ENCODE measurements at places on chromosomes 3 and 15. TPM values are rescaled to one million over a fixed set of nuclear protein-coding genes. Genes with fewer than 3 reads are reported as not detected.

DNA sequence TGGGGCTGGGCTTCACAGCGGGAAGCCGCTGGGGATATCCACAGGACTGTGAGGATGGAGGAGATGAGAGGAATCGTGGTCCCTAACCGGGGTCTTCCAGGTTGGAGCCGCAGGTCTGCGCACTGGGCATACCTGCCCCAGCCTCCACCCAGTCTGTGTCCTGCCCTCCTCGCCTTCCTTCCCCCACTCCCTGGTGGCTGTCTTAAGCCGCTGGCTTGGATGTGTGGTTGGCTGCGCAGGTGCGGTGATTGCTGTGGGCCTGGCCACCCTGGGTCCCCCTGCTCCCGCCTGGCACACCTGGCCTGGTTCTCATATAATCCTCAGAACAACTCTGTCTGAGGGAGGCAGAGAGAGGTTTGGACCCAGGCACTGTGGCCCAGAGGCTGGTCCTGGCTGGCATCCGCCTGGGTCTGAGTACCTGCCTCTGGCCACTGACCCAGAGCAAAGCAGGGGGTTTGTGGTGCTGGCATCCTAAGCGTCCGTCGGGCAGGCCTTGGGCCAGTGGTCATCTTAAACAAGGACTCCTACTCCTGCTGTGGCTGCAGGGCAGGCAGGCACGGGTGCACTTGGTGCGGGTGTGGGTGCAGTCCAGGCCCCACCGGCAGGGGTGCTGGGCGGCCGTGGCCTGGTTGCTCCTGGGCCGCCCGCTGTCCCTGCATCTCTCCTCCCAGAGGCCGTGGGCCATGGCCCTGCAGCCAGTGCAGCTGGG is 18.7 kb downstream of the PLXNA1 start:
- no peak for DNase-seq

- DNase-seq = no peak
Observed at GRCh38 chr15:39415634-39416033, 165.2 kb upstream of the THBS1 start.

DNA sequence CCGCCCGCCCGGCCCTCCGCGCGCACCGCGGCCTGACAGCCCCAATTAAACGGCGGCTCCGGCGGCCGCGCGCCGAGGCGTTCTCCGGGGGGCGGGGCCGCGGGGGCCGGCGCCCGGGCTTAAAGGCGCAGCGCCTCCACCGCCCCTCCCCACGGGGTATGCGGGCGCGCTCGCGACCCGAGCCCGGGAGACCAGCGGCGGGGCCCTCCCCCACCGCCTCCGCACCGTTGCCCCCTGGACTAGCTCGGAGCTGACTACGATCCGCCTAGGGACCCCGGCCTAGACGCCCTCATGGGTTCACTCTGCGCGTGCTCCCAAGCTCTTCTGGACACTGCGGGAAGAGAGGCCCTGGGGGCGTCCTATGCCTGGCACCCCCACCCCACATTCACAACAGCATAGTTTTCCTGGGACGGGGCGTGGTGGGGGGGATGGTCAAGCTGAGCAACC is at the start of gene DUSP7:
Gene DUSP7, minus strand, starts transcription at position 51 of the 447 bp plus-strand sequence. CDS start 205 bp downstream, outside the sequence.
- peak; percentile 55 for DNase-seq

DNA sequence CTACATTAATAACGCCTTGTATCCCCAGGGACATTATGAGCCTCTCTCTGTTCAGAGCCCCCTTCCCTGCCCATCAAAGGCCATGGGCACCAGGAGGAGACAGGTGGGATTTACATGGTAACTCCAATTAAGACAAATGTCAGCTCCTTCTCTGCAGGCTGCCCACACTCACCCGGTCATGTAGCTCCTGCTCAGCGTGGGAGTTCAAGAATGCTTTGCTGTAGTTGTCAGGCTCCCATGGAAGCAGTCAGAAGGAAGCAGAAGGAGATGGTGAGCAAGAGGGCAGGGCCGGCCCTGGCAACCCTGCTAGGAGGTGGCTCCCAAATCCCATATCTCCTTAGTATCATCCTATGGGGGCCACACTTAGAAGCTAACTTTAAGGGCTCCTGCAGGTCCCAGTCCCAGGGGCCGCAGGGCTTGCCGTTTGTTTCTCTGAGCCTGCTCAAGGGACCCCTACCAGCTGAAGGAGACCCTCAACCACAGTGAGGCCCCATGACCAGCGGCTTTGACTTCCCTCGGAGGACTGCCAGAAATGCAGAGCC is 218.4 kb upstream of the TLE3 start:
- DNase-seq = no peak

GRCh38 chr3:59658274-59658673 is 608.4 kb upstream of the CFAP20DC start:
- DNase-seq = no peak

GRCh38 chr3:150217691-150218090 is 190.4 kb upstream of the TSC22D2 start:
- no peak for DNase-seq

- DNase-seq = no peak
Observed at GRCh38 chr15:58381697-58382096, 50.1 kb upstream of the LIPC start.

GRCh38 chr15:45181491-45182285 is 6.1 kb downstream of the SHF start:
- DNase-seq = peak; percentile 81

DNA sequence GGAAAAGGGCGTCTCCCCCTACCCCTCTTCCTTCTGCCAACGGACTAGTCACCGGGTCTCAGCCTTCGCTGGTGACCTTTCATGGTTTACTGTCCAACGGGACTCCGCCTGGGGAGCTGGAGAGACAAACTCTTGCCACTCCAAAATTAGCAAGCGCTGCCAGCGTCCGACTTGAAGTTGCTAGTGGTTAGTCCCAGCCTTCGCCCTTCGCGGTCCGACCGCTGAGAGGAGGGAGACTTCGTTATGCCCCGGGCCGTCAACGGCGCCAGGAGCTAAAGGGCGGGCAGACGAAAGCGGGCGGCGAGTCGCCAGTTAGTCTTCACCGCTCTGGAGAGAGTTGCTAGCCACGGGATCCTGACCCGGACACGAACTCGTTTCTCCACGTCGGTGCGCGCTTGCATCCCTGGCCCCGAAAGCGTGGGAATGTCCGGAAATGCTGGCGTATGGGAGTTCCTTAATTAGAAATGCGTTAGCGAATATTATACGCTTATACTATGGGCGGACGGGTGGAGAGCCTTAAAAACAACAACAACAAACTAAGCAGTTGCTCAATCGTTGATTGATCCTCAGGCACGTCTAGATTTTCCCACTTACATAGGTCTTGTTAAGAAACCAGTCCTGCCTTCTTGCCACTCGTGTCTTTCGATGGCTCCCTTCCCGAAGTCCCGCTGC is 716 bp downstream of the SMC4 start:
- DNase-seq = peak; percentile 48

DNA sequence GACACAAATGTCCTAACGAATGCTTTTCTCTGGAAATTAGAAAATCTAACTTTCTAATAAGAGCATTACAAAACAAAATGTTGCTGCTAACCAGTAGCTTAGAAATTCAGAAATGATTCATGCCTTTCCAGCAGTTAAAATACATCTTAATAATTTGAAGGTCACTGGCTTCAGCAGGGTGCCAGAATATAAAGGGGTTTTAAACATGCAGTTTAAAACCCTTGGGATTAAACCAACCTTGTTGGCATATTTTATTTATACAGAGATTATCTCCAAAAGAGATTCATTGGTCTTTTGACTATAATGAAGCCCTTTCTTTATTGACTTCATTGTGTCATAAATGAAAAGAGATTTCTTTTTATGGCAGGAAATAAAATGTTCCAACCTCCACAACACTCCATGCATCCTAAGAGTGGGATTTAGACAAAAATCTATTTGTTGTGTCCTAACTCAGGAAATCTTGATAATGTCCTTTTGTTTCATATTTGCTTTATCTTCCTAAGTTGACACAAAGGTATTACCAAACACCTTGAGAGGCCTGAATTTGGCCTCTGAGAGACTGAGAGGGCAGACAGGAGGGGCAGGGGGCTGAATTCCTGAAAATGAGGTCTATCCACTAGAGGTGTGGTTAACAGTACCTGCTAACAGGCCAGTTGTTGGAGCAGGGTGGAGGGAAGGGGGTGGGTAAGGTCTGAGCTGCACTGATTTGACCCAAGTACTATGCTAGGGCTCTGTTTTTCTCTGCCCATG is 124.4 kb downstream of the FEZF2 start:
- DNase-seq = no peak

DNA sequence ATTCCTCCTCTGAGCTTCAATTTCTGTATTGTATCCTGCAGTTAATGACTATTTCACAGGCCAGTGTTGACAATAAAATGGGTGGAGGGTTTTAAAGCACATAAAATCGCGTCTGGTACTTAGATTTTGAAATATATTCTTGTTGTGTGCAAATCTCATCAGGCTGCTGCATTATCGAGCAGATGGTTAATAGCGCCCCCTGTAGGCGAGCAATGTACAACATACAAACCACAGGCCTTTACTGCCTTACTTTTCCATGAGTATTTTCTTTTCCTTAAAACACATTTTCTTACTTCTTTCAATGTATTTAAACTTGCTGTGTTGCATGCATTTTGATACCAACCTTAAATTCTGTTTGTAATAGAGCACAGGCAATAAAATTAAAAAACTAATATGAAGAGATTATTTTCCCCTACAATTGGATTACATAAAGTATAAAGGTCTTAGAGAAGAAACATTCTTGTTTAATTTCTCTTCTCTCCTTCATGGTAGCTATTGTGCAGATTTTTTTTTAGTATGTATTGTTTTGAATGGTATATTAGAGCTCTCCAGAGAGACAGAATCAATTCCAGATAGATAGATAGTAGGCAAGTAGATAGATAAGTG is 608.4 kb downstream of the CADM2 start:
- DNase-seq = peak; percentile 41

DNA sequence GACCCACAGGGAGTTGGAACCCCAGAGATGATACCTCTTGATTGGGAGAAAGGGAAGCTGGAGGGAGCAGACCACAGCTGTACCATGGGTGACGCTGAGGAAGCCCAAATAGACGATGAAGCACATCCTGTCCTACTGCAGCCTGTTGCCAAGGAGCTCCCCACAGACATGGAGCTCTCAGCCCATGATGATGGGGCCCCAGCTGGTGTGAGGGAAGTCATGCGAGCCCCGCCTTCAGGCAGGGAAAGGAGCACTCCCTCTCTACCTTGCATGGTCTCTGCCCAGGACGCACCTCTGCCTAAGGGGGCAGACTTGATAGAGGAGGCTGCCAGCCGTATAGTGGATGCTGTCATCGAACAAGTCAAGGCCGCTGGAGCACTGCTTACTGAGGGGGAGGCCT is 201.1 kb downstream of the AKAP13 start:
- no peak for DNase-seq

- DNase-seq = no peak
Observed at GRCh38 chr3:181298421-181298820, 308.9 kb upstream of the DNAJC19 start.

DNA sequence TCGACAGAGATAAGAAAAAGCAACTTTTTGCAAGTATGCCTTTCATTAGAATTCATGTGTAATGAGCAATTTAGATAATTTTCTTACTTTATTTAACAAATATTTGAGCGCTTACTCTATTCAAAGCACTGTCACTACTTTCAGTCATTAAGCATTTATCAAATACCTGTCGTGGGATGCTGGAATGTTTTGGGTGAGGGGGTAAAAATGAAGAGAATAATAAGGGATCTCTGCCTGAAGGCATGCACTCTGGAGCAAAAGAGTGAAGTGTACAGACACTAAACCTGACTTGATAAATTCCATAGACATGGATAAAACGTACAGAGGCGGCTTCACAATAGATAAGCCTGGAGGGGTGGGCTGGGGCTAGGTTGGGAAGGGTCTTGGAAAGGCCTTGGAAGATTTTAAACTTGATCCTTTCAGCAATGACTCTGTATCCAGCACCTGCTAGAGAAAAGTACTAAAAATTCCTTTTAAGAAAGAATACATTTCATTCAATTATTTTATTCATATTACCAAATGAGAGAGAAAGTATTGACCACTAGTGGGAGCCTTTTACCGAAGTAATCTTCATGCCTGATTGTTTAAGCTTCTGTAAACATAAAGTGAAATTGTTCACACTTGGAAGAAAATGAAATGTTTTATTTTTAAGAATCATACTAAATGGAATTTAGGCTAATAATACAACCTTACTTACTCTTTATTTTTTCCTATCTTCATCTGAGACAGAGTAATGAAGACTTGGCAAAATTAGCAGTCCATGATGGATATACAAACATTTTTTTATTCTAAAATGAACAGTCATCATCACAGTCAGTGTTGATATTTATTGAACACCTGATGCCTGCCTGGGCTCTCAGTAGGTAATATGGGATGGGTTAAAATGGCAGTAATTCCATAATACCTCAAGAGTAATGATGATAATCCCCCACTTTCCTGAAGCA is 113.2 kb downstream of the PPP2R3A start:
- DNase-seq = no peak

DNA sequence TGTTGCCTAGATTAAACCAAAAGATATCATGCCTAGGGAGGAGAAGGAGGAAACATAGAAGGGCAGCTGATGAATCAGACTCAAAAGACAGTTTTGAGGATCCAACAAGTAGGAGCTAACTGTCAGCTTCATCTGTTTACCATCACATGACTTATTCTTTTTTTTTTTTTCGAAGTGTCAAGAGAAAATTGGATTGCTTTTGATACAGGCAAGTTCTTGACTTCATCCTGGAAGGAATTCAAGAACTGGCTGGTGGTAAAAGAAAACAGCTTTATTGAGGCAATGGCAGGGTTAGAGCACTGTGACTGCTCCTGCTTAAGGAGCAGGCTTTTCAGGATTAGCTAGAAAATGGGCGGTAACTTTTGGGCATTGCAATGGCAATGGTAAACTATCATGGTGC is 227.5 kb upstream of the KCNMB2 start:
- DNase-seq = no peak

GRCh38 chr3:10964537-10965167 is 27.9 kb upstream of the SLC6A1 start:
- DNase-seq = peak; percentile 20

- no peak for DNase-seq
Observed at GRCh38 chr3:144375088-144375487, 403.5 kb downstream of the DIPK2A start.

GRCh38 chr15:65038836-65039235 is 6.4 kb upstream of the SLC51B start:
- DNase-seq = no peak

GRCh38 chr3:58104151-58104550 is 95.9 kb downstream of the FLNB start:
- DNase-seq = no peak

DNA sequence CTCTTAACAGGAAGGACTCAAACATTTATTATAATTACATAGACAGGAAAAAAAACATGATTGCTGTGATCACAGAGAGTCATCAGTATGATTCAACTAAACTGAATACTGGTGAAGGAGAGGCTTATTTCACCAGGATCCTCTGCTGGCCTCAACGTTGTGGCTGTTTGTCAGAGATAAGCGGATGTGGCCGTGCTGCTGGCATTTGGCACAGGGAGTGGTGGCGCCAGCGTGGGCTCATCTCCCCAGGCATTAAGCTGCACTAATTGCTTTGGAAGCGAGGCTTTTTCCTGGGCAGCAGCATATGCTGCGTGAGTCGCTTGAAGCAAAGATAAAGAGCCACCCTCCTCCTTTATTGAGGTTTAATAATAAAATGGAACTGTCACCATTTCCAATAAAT is 306.7 kb downstream of the LRTM1 start:
- no peak for DNase-seq

NDUFAF3 gene
- 116 TPM for total RNA-seq

CPN2 gene
- total RNA-seq = not detected

KIF15 gene
- 25.9 TPM for total RNA-seq

FAM107A gene
- not detected for total RNA-seq

CYP11A1 gene
- not detected for total RNA-seq

ADAM10 gene
- total RNA-seq = 90.9 TPM

GPR62 gene
- not detected for total RNA-seq

SMCO1 gene
- total RNA-seq = not detected

SEMA3F gene
- total RNA-seq = 0.17 TPM

ECE2 gene
- not detected for total RNA-seq

SKOR1 gene
- total RNA-seq = not detected

All from LHCN-M2 (cell line).